KG1 (cell line): ENCODE measurements at places on chromosomes 5 and 9.

- DNase-seq: no peak
Measured at GRCh38 chr5:124733329-124733650, 13.1 kb downstream of the ZNF608 start.

GRCh38 chr9:92790542-92791527 is 26.2 kb upstream of the BICD2 start:
- peak; percentile 54 for DNase-seq

DNA sequence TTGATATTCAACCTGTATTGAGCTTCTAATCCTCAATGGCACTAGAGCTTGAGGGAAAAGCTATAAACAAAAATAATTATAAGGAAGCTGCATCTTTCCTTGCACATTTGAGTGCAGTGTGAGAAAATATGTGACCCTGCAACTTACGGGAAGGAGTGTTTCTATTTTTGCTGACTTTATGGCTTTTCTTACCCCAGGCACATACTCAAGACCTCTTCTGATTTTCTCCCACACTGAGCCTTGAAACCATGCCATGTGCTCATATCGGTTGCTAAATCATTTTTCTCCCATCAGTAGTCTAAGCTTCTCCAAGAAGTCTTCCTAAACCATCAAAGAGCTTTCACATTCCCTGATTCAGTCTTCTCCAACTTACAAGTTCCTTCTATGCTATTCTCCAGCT is 91.5 kb downstream of the CDH6 start:
- no peak for DNase-seq

GRCh38 chr5:116557669-116558271 is 16.9 kb downstream of the SEMA6A start:
- DNase-seq: no peak

- peak; percentile 53 for DNase-seq
Measured at GRCh38 chr5:62732677-62733121, 154.1 kb downstream of the LRRC70 start.
